Spleen (tissue), 13 donors: ENCODE measurements at places on chromosomes 2 and 18. TPM values are rescaled to one million over a fixed set of nuclear protein-coding genes. Genes with fewer than 3 reads are reported as not detected.

DNA sequence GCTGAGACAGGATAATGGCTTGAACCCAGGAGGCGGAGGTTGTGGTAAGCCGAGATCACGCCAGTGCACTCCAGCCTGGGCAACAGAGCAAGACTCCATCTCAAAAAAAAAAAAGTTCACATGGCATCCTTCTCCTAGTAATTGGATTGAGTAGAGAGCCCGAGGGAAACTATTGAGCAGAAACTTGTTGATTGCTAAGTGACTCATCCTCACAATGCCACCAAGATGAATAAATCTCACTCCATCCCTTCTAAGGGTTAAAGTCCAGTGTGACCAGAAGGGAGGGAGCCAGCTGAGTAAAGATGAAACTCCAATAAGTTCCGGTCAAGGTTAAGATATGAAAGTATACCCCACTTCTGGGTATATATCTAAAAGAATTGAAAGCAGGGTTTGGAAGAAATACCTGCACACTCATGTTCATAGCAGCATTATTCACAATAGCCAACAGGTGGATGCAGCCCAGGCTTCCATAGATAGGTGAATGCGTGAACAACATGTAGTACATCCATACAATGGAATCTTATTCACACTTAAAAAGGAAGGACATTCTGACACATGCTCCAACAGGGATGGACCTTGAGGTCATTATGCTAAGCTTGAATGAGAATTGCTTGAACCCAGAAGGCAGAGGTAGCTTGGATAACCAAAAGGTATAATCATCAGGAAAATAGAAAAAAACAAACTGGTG is 13.0 kb upstream of the FHL2 start:
- DNase-seq: no peak
- no peaks in the 10 kb centered on the region for H3K36me3 ChIP-seq
- no peak overlapping the region for H3K4me3 ChIP-seq
- H3K4me1 ChIP-seq: no peaks in the 10 kb centered on the region
- H3K27me3 ChIP-seq: no peaks in the 10 kb centered on the region

GRCh38 chr18:32439802-32440201 is 30.9 kb downstream of the GAREM1 start:
- no peaks in the 10 kb centered on the region for H3K36me3 ChIP-seq
- H3K27ac ChIP-seq: no peak overlapping the region
- H3K4me3 ChIP-seq: no peak overlapping the region
- no peaks in the 10 kb centered on the region for H3K27me3 ChIP-seq

DNA sequence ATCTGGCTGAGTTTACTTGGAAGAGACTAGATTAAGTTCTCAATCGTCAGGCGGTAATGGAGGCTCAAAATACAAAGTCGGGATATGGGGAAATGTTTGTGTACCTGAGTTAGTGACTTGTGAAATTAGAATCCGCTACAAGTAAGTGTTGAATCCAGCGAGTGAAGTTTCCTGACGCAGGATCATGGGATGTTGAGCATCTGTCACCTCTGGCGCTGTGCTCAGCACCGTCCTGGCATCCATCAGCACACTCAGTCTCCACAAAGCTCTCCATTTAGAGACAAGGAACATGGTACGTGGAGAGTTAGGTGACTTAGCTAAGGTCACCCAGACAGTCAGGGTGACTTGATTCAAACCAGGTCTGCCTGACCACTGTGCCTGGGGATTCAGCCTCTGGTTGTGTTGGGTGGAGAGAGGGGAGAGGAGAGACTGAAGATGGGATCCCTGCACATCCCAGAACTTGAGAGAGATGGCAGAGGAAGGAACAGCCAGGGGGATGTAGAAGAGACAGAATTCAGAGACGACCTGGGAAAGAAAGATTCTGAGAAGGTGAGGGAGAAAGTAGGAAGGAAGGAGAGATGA is 251.2 kb downstream of the ACKR3 start:
- H3K27me3 ChIP-seq: no peaks in the 10 kb centered on the region
- H3K4me1 ChIP-seq: peaks cover 22% of the 10 kb centered on the region
- H3K4me3 ChIP-seq: no peak overlapping the region
- H3K36me3 ChIP-seq: no peaks in the 10 kb centered on the region

Gene LGALSL
- total RNA-seq: 8.2 TPM

- H3K36me3 ChIP-seq: peaks cover 9% of the 10 kb centered on the region
- DNase-seq: peak; percentile 86
- H3K27me3 ChIP-seq: no peaks in the 10 kb centered on the region
- H3K27ac ChIP-seq: peak overlapping the region; percentile 69
- peaks cover 75% of the 10 kb centered on the region for H3K4me1 ChIP-seq
- no peak overlapping the region for H3K4me3 ChIP-seq
These were observed 31.3 kb downstream of the DGKD start for GRCh38 chr2:233385489-233386044.

GRCh38 chr18:24799720-24800119 is 339.3 kb downstream of the HRH4 start:
- no peaks in the 10 kb centered on the region for H3K27me3 ChIP-seq
- H3K4me3 ChIP-seq: no peak overlapping the region
- H3K27ac ChIP-seq: no peak overlapping the region

- H3K36me3 ChIP-seq: no peaks in the 10 kb centered on the region
- H3K27me3 ChIP-seq: no peaks in the 10 kb centered on the region
- H3K27ac ChIP-seq: no peak overlapping the region
- H3K4me1 ChIP-seq: peaks cover 9% of the 10 kb centered on the region
- DNase-seq: no peak
These were observed 309.3 kb downstream of the ZNF521 start for GRCh38 chr18:25042641-25043051.

DNA sequence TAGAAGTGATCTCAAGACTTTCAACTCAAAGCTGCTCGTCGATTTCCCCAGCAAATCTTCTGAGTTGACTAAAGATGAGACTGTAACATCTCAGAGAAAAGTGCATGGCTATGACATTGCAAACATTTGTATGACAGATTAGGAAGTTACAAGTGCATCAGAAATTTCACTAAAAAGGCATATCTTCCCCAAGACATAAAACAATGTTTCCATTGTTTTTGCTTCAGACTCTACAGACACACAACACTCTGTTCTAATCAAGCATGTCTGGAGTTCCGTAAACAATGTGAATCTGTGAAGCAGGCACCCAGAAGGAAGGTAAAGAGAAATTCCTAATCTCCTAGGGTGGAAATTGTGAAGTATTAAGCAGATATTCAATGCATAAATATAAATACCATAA is 144.6 kb upstream of the LYPD1 start:
- no peaks in the 10 kb centered on the region for H3K27me3 ChIP-seq
- DNase-seq: no peak
- H3K4me1 ChIP-seq: no peaks in the 10 kb centered on the region

DNA sequence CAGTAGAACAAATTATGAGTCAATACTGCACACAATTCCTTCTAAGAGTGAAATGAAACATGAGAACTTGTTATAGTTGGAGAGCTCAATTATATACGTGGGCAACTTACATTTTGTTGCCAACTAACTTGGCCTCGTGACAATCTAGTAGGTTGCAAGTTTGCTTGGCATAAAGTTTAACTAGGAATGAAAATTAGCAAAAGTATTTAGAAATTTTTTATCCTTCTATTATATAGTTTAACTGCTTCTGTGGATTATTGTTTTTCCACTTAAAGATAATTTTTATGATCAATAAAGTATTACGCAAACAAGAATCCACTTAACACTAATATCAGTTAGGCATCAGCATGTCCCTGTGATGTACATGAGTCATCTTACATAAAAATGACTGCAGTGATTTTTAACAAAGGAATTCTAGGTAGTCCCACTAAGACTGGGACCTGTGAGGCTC is 41.1 kb downstream of the FAM124B start:
- H3K36me3 ChIP-seq: no peaks in the 10 kb centered on the region
- DNase-seq: no peak
- no peak overlapping the region for H3K4me3 ChIP-seq
- peaks cover 5% of the 10 kb centered on the region for H3K4me1 ChIP-seq
- no peaks in the 10 kb centered on the region for H3K27me3 ChIP-seq

DNA sequence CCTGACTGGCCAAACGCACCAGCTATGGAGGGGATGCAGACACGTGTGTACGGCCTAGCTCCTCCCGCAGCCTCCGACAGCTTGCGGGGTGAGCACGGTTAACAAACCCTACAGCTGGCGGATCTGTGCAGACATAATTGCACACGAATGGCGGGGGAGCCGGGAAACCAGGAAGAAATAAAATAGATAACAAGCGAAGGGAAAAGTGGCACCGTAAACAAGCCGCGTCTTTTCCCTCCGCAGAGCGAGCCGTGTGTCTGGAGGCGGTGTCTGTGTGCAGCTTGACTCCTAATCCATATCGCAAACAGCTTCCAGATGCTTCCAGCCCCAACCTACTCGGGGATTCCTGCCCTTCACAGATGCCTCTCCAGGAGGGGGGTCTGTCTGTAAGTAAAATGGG is 853.1 kb upstream of the SALL3 start:
- no peak for DNase-seq
- no peaks in the 10 kb centered on the region for H3K4me1 ChIP-seq
- H3K27ac ChIP-seq: no peak overlapping the region
- H3K4me3 ChIP-seq: no peak overlapping the region
- no peaks in the 10 kb centered on the region for H3K27me3 ChIP-seq

DNA sequence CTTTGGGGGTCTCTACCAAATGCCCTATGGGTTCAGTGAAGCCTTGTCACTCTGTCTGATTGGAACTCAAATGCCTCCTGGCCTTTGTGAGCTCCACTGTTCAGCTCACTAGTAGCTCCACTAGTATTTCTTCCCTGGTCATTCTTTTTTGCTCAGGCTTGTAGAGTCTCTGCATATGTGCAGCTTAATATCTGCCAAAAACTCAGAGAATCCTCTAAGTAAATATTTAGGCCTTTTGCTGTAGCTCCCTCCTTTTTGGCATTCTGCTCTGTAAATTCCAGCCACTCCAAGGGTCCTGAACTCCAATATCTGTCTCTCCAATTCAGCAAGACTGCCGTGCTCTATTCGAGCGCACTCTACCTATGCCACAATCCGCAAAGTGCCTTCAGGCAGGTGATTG is 146.5 kb downstream of the MAIP1 start:
- no peaks in the 10 kb centered on the region for H3K4me1 ChIP-seq
- no peaks in the 10 kb centered on the region for H3K36me3 ChIP-seq
- H3K27me3 ChIP-seq: no peaks in the 10 kb centered on the region
- H3K27ac ChIP-seq: no peak overlapping the region
- H3K4me3 ChIP-seq: no peak overlapping the region
- no peak for DNase-seq

Gene CYS1
- total RNA-seq: 2.0 TPM

Gene CCDC102B
- total RNA-seq: 14.7 TPM

- no peak overlapping the region for H3K27ac ChIP-seq
- H3K4me1 ChIP-seq: no peaks in the 10 kb centered on the region
- H3K27me3 ChIP-seq: peaks cover 6% of the 10 kb centered on the region
- H3K4me3 ChIP-seq: no peak overlapping the region
These were observed 171.7 kb downstream of the ACTR3 start for GRCh38 chr2:114061566-114062098.

- H3K4me1 ChIP-seq: no peaks in the 10 kb centered on the region
- no peak overlapping the region for H3K27ac ChIP-seq
- no peaks in the 10 kb centered on the region for H3K36me3 ChIP-seq
These were observed 19.9 kb upstream of the SPRED2 start for GRCh38 chr2:65452150-65452895.

DNA sequence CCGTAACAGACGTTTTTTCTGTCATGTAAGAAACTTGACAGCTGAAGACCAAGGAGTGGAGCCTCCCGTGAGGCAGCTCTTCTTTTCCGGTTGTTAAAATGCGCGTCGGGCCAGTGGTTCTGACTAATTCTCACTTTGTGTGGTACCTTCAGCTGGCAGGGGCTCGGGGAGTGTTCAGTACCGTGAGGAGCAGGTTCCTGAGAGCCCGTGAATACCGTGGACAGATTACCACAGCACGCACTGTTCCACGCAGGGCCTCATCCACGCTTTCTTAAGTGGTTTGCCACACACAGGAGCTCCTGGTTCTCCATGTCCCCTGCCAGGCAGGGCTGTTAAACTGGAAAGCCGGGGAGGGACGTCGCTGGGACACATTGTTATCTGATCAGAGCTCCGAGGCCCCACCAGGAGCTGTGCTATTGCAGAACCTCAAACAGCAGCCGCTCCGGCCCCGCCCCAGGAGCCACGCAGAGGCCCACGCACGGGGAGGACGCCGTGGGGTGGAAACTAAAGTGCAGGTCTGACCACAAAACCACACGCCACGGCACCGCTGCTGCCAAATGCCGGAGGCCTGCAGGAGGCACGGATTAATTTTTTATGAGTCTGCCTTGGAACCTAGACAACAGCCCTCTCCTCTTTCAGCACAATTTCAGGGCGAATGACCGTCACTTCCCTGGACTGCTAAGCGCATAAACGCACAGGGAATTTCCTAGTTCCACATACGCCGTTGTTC is 43.3 kb downstream of the NFATC1 start:
- no peaks in the 10 kb centered on the region for H3K27me3 ChIP-seq
- H3K27ac ChIP-seq: peak overlapping the region; percentile 40
- H3K36me3 ChIP-seq: peaks cover 90% of the 10 kb centered on the region
- H3K4me3 ChIP-seq: no peak overlapping the region
- peaks cover 12% of the 10 kb centered on the region for H3K4me1 ChIP-seq

DNA sequence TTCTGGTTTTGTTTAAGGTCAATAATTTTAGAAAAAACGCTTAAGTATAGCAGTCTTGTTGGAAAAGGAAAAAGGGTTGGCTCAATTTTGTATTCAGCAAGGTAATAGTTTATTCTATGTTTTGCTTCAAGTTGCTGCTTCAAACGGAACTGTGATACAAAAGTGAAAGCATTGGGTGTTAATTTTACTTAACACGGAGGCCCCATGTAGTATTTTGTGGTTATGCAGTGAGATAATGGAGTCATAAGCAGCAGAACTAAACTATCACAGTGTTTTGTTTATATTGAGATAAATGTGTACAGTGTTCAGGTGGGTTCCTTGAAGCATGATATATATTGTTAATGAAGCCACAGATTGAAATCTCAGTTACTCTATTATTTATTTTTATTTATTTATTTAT is 67.0 kb upstream of the LYPD6B start:
- no peaks in the 10 kb centered on the region for H3K27me3 ChIP-seq
- no peaks in the 10 kb centered on the region for H3K36me3 ChIP-seq
- H3K4me3 ChIP-seq: no peak overlapping the region
- DNase-seq: no peak
- H3K4me1 ChIP-seq: no peaks in the 10 kb centered on the region

- no peak overlapping the region for H3K27ac ChIP-seq
- H3K27me3 ChIP-seq: no peaks in the 10 kb centered on the region
- no peak overlapping the region for H3K4me3 ChIP-seq
- DNase-seq: peak; percentile 63
- no peaks in the 10 kb centered on the region for H3K4me1 ChIP-seq
These were observed 62.5 kb upstream of the SH3RF3 start for GRCh38 chr2:109066501-109066900.

- H3K27me3 ChIP-seq: no peaks in the 10 kb centered on the region
- H3K4me1 ChIP-seq: peaks cover 17% of the 10 kb centered on the region
- no peak for DNase-seq
These were observed 146.6 kb upstream of the CCDC68 start for GRCh38 chr18:55105873-55106272.

DNA sequence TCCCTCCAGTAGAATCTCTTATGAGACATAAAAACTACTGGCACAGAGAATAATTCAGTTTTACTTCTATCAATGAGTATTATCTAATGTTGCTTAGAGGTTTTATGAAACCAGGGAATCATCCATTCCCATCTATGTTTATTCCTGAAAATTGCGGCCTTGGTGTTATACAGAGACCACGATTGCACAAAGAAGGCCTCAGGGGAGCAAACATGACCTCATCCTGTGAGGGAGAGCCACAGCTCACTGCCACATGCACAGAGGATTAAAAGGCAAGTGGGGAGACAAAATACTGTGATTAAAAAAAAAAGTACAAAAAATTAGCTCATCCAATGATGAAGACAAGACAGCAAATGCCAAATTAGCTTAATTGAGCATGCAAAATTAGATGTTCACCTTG is 111.8 kb upstream of the SLC35G4 start:
- DNase-seq: no peak
- no peak overlapping the region for H3K4me3 ChIP-seq
- H3K27me3 ChIP-seq: no peaks in the 10 kb centered on the region
- H3K36me3 ChIP-seq: no peaks in the 10 kb centered on the region
- no peaks in the 10 kb centered on the region for H3K4me1 ChIP-seq
